Type B pancreatic cell (in vitro differentiated cells): ENCODE measurements at places on chromosomes 5 and 9. TPM values are rescaled to one million over a fixed set of nuclear protein-coding genes. Genes with fewer than 3 reads are reported as not detected.
A peak's percentile ranks its signal among the peaks of the same experiment; 100 is the strongest.

PCA3 gene
- total RNA-seq, result 0.33 TPM in 1 of 2 replicates, not detected in the other

ALDH1A1 gene
- total RNA-seq, result 242 and 417 TPM in 2 replicates

ADAMTSL1 gene
- 6.0 and 28.6 TPM in 2 replicates for total RNA-seq

TEK gene
- 0.63 and 0.74 TPM in 2 replicates for total RNA-seq

WDR38 gene
- 0.75 TPM in 1 of 2 replicates, not detected in the other for total RNA-seq

NEURL1B gene
- total RNA-seq, result 6.2 and 7.6 TPM in 2 replicates

SLC6A3 gene
- 0.19 TPM in 2 replicates for total RNA-seq

F12 gene
- 3.2 and 5.7 TPM in 2 replicates for total RNA-seq

DNA sequence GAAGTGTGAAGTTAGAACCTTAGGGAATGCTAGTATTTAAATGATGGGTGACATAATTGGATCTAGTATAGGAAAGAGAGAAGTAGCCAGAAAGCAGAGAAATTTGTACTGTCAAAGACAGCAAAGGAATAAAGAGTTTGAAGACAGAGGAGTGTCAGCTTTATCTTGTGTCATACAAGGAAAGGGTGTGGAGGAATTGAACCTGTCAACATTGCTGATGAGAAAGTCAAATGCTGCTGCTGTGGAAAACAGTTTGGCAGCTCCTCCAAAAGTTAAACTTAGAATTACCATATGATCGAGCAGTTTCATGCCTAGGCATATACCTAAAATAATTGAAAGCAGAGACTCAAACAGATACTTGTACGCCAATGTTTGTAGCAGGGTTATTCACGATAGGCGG, 63.7 kb downstream of the DENND4C start:
- no peak overlapping the region for H3K4me3 ChIP-seq
- peaks cover 34% of the 10 kb centered on the region for H3K36me3 ChIP-seq
- H3K4me1 ChIP-seq, result no peaks in the 10 kb centered on the region

GRCh38 chr5:65012301-65012892, 243.7 kb downstream of the CWC27 start:
- H3K36me3 ChIP-seq, result no peaks in the 10 kb centered on the region
- DNase-seq, result no peak
- no peaks in the 10 kb centered on the region for H3K27me3 ChIP-seq
- peaks cover 7% of the 10 kb centered on the region for H3K4me1 ChIP-seq
- no peak overlapping the region for H3K27ac ChIP-seq

DNA sequence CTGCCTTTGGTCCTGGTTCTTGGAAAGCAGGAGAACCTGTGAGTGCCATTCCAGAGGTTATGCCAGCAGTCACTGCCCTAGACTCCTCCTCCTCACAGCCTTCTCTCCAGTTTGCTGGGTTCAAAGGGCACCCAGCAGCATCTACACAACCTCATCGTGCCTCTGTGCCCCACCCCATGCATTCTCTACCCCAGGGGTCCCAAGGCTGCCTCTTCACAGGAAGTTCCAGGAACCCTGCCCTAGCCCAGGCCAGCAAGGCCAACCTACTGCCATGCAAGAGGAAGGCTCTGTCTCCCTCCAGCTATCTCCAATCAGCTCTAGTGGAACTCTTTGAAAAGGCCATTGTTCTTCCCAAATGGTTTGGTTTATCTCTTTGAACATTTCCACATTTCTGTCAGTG, 21.2 kb downstream of the ENC1 start:
- no peak for DNase-seq
- no peaks in the 10 kb centered on the region for H3K36me3 ChIP-seq
- H3K4me3 ChIP-seq, result no peak overlapping the region

DNA sequence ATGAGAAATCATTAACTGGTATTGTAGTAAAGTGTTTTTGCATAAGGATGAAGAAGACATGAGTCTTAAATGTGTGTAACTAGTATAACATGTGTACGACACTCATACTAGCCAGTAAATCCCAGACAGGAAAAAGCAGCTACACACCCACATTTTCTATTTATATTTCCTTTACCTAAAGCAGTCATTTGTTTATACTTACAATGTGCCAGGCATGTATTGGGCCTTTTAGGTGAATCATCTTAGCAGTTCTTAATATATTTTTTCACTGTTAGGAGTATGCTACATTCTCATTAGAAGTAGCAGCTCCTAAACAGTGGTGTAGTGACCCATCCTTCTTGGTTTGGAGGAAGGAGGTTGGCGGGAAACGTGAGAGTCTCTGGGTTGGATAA, 55.8 kb upstream of the TMC1 start:
- no peak overlapping the region for H3K4me3 ChIP-seq
- peaks cover 25% of the 10 kb centered on the region for H3K4me1 ChIP-seq
- no peaks in the 10 kb centered on the region for H3K36me3 ChIP-seq
- H3K27me3 ChIP-seq, result no peaks in the 10 kb centered on the region

- no peaks in the 10 kb centered on the region for H3K36me3 ChIP-seq
- no peak for DNase-seq
- H3K4me1 ChIP-seq, result no peaks in the 10 kb centered on the region
- H3K27me3 ChIP-seq, result no peaks in the 10 kb centered on the region
- H3K4me3 ChIP-seq, result no peak overlapping the region
Observed at GRCh38 chr5:119750887-119751733, 121.8 kb downstream of the FAM170A start.

- H3K4me1 ChIP-seq, result no peaks in the 10 kb centered on the region
- peaks cover 24% of the 10 kb centered on the region for H3K27me3 ChIP-seq
- H3K27ac ChIP-seq, result no peak overlapping the region
- DNase-seq, result peak; percentile 48
Observed at GRCh38 chr9:126170286-126170823, 156.3 kb upstream of the MVB12B start.

- H3K36me3 ChIP-seq, result no peaks in the 10 kb centered on the region
- no peak overlapping the region for H3K4me3 ChIP-seq
- DNase-seq, result peak; percentile 78
- no peaks in the 10 kb centered on the region for H3K27me3 ChIP-seq
- H3K4me1 ChIP-seq, result peaks cover 7% of the 10 kb centered on the region
Observed at GRCh38 chr5:134541736-134542376, 16.4 kb downstream of the JADE2 start.

DNA sequence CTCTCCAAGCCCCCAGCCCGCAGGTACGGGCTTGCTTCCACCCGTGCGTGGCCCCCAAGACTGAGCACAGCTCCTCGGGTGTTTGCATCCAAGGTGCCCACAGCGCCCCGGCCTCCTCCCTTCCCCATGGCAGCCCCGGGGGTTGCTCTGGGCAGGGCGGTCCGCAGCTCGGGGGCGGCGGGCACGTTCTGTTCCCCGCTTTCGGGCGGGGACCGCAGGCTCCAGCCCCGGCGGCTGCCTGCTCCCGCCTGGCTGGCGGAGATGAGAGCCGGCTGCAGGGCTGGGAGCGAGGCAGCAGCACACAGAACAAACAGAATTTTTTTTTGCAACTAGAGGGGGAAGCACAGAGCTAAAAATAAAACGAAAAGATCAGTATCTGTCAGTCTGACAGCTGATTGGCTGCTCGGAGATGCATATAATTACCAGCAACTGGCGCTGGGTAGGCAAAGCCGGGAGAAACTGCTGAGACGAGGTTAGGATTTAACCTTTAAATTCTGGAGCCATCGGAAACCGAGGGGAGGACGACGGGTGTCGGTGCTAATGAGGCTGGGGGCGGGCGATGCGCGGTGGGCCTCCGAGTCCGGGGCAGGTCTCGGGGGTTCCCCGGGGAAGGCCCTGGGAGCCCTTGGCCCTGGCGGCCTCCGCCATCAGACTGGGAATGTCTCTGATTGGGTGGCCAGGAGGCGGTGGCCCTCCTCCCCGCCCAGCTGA, 142.7 kb upstream of the IER5L start:
- H3K4me3 ChIP-seq, result peak overlapping the region; percentile 80
- H3K36me3 ChIP-seq, result no peaks in the 10 kb centered on the region
- no peak for DNase-seq
- no peaks in the 10 kb centered on the region for H3K27me3 ChIP-seq
- H3K27ac ChIP-seq, result peak overlapping the region; percentile 76

GRCh38 chr9:115209601-115210306, 91.8 kb upstream of the TNC start:
- peaks cover 26% of the 10 kb centered on the region for H3K27me3 ChIP-seq
- peak overlapping the region; percentile 55 for H3K27ac ChIP-seq
- no peak overlapping the region for H3K4me3 ChIP-seq
- no peaks in the 10 kb centered on the region for H3K36me3 ChIP-seq

GRCh38 chr9:36940500-36940853, 93.6 kb downstream of the PAX5 start:
- H3K27ac ChIP-seq, result no peak overlapping the region
- peaks cover 39% of the 10 kb centered on the region for H3K27me3 ChIP-seq
- no peaks in the 10 kb centered on the region for H3K36me3 ChIP-seq
- no peak overlapping the region for H3K4me3 ChIP-seq
- peak; percentile 49 for DNase-seq

- H3K4me3 ChIP-seq, result no peak overlapping the region
- H3K27me3 ChIP-seq, result no peaks in the 10 kb centered on the region
- peaks cover 4% of the 10 kb centered on the region for H3K4me1 ChIP-seq
- DNase-seq, result no peak
- H3K27ac ChIP-seq, result no peak overlapping the region
Observed at GRCh38 chr9:136081113-136081825, 13.8 kb downstream of the NACC2 start.

DNA sequence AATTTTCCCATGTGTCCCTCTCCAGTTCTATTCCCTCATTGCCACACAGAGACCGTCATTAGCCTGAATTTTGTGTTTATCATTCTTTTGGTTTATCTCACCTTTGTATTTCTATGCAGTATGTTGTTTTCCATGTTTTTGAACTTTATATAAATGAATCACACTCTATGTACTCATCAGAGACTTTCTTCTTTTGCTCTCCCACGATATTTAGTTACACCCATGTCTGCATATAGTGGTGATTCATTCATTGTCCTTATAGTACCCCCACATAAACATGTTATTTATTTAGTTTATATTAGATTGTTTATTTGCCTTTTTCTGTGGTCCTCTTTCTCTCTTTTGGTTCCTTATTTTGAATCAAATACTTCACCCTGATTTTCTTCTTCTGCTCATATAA, 199.7 kb downstream of the FSTL4 start:
- no peak overlapping the region for H3K27ac ChIP-seq
- no peaks in the 10 kb centered on the region for H3K36me3 ChIP-seq
- peaks cover 10% of the 10 kb centered on the region for H3K4me1 ChIP-seq

GRCh38 chr5:173963182-173963838, 25.7 kb upstream of the C5orf47 start:
- DNase-seq, result no peak
- H3K4me1 ChIP-seq, result peaks cover 31% of the 10 kb centered on the region
- no peaks in the 10 kb centered on the region for H3K27me3 ChIP-seq
- H3K4me3 ChIP-seq, result peak overlapping the region; percentile 69

DNA sequence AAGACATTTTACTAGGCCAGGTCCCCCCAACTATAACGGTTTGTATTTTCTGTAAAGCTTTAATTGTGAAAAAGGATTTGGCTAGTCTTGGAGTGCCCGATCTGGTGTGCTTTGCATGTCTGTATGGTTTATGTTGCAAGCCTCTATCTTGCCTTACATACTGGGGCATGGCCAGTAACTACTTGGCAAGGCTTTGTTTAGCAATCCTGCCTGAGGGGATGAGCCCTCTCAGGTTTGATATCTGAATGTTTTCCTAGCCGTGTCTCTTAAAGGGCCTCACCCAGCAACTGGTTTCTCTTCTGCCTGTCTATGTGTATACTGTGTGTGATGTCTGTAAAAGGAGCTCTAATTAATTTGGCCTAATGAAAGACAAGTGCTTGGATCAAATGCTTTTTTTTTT, 61.3 kb upstream of the SPINK5 start:
- H3K4me3 ChIP-seq, result no peak overlapping the region
- DNase-seq, result no peak
- H3K4me1 ChIP-seq, result no peaks in the 10 kb centered on the region
- no peaks in the 10 kb centered on the region for H3K27me3 ChIP-seq

DNA sequence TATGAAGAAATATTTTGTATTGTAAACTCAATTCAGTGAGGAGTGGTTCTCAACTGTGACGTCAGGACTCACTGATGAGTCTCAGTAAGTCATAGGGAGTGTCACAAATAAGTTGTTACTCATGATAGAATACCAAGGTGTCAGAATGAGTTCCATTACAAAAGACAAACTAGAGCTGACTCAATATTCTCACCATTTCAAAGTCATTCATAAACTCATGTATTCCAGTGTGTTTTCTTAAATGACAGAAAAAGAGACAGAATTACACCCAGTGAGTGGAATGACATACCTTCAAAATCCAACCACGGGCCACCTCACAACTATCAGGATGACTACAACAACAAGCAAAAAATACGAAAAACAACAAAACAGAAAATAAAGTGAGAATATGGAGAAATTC, 321.5 kb downstream of the ENC1 start:
- no peaks in the 10 kb centered on the region for H3K27me3 ChIP-seq
- DNase-seq, result no peak
- peak overlapping the region; percentile 63 for H3K4me3 ChIP-seq
- no peaks in the 10 kb centered on the region for H3K36me3 ChIP-seq
- H3K27ac ChIP-seq, result peak overlapping the region; percentile 99
- peaks cover 21% of the 10 kb centered on the region for H3K4me1 ChIP-seq

- peaks cover 28% of the 10 kb centered on the region for H3K4me1 ChIP-seq
- no peak for DNase-seq
- no peaks in the 10 kb centered on the region for H3K36me3 ChIP-seq
- H3K27me3 ChIP-seq, result peaks cover 35% of the 10 kb centered on the region
- H3K4me3 ChIP-seq, result peak overlapping the region; percentile 89
Observed at GRCh38 chr5:170632266-170632984, 128.6 kb downstream of the KCNIP1 start.

GRCh38 chr5:112967520-112968083, 9.0 kb upstream of the DCP2 start:
- H3K4me3 ChIP-seq, result no peak overlapping the region
- H3K36me3 ChIP-seq, result no peaks in the 10 kb centered on the region
- H3K27me3 ChIP-seq, result no peaks in the 10 kb centered on the region

DNA sequence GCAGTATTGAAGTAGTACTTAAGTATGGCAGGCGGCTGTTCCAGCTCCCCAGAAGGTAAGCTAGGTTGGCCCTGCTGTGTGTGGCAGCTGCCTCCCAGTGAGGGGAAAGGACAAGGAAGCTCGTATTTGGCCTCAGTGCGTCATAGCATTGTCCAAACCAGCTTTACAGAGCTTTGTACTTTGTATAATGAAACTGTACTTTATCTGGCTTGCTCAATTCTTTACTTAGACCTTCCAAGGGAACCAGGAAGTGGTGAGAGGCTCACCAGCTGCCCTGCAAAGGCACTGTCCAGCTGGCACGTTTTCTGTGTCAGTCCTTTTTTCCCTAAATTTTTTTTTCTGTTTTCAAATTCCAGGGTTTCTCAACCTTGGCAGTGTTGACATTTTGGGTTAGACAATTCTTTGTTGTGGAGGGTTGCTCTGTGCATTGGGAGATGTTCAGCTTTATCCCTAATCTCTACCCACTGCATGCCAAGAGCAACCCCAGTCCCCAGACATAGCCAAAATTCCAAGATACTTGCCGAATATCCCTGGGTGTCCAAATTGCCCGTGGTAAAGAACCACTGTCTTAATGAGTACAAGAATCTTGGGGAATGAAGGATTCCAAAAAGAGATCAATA, 474.5 kb downstream of the LRRC70 start:
- no peak overlapping the region for H3K4me3 ChIP-seq
- peaks cover 6% of the 10 kb centered on the region for H3K4me1 ChIP-seq
- H3K27me3 ChIP-seq, result no peaks in the 10 kb centered on the region
- no peak for DNase-seq
- H3K36me3 ChIP-seq, result no peaks in the 10 kb centered on the region

GRCh38 chr9:127723444-127723843, 7.6 kb downstream of the TTC16 start:
- H3K27ac ChIP-seq, result no peak overlapping the region
- H3K27me3 ChIP-seq, result peaks cover 3% of the 10 kb centered on the region
- no peak for DNase-seq
- H3K36me3 ChIP-seq, result no peaks in the 10 kb centered on the region
- no peaks in the 10 kb centered on the region for H3K4me1 ChIP-seq
